ENCODE measurements at places on chromosomes 3 and 15.

GRCh38 chr3:61648481-61648880 lies 87.1 kb downstream of the PTPRG start:
- DNase-seq, result no peak

DNA sequence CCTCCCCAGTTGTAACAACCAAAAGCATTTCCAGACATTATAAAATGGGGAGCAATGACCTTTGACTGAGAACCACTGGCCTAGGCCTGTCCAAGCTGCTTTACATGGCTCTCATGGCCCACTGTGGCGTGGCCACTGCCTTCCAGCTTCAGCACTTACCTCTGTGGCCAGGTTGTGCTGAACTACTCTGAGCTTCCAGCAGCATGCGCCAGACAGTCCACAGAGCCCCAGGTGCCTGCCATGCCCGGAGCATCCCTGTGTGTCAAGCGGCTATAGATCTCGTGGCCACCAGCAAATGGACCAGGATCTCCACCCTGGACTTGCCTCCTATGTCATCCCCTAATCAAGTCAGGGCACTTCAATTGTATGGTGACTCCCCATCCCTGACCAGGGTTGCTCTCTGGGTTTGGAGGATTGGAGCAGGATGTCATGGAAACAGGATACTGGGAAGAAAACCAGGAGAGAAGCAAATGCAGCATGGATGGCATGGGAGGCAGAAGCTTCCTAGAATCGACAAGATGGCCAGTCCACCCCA lies 199.7 kb downstream of the UACA start:
- DNase-seq, result no peak

GRCh38 chr15:62985768-62986167 lies 56.8 kb upstream of the TPM1 start:
- no peak for DNase-seq

GRCh38 chr3:43768381-43768973 lies 77.7 kb downstream of the ABHD5 start:
- DNase-seq, result no peak

DNA sequence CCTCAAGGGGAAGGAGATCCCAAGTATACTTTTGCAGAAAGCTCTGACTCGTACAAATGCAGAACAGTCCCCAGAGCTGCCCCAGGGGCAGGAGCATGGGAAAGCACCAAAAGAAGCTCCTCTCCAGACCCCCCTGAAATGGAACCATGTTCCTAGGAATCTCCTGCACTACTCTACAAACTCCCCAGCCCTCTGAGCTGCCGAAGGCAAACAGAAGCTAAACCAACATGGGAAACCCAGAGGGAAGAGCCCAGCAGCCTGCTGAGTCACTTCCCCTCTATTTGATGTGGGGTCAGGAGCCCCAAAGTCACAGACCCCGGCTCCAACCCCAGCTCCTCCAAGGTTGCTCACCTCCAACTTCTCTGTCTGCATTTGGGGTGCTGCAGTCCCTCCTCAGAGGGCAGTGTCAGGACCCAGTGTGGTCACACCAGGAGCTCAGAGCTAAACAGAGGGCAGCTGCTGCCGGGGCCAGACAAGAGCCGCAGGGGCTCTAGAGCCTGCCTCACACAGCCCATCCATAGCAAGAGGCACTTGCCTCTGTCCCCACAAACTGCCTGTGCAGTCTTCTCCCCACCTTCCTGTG lies 3.8 kb upstream of the PLXNA1 start:
- DNase-seq, result no peak

DNA sequence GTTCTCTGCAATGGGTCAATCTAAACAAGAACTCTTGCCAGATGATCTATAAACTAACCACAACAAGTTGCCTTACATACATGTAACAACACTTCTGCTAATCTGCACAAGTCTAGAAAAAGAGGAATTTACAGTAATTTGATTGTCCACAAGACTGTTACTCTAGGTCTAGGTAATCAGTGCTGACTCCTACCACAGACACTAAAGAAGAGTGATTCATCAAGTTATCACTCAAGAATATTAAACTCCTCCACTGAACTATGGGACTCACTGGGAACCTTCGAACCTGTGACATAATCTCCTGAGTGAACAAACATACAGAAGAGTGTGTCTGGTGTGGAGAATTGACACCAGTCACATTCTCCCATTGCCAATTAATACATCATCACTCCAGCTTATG lies 138.3 kb downstream of the ANXA2 start:
- no peak for DNase-seq

DNA sequence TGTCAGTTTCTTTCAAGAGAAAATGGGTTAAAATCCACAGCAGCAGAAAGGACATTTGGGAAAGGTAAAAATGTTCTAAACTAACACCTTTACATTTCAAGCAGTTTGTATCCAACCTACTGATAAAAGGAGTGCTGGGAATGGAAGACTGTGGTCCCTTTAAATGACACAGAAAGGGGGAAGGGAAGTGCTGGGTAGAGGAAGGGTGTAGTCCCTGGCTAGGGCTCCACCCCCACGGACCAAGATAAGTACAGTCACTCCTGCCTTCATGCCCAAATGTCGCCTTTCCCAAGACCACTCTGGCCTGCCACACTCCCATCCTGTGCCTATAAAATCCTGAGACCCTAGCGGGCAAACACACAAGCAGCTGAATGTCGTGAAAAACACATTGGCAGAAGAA lies 350.9 kb upstream of the POU1F1 start:
- no peak for DNase-seq
